ENCODE measurements at places on chromosomes 5 and 9. TPM values are rescaled to one million over a fixed set of nuclear protein-coding genes. Genes with fewer than 3 reads are reported as not detected.

DNA sequence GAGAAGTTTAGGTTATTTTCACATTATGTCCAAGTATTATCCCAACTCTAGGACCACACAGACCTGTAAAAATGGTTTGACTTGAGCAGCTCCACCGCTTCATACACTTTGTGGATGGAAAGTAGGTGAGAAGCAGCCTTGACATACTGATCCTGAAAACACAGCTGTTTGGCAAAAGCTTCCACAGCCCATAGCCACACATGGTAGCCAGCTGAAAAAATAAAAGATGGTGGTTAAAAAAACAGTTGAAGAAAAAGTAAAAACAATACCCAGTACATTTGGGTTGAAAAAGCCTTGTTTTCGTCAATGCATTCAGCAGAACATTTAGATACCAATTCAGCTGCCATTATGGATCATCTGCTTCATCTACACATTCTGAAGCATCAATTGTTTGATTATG is 36.7 kb downstream of the GEMIN5 start:
- DNase-seq, result no peak

Gene DMRT2
- total RNA-seq, result not detected

GRCh38 chr5:92019376-92019990 is 636.4 kb upstream of the ARRDC3 start:
- no peak for DNase-seq

DNA sequence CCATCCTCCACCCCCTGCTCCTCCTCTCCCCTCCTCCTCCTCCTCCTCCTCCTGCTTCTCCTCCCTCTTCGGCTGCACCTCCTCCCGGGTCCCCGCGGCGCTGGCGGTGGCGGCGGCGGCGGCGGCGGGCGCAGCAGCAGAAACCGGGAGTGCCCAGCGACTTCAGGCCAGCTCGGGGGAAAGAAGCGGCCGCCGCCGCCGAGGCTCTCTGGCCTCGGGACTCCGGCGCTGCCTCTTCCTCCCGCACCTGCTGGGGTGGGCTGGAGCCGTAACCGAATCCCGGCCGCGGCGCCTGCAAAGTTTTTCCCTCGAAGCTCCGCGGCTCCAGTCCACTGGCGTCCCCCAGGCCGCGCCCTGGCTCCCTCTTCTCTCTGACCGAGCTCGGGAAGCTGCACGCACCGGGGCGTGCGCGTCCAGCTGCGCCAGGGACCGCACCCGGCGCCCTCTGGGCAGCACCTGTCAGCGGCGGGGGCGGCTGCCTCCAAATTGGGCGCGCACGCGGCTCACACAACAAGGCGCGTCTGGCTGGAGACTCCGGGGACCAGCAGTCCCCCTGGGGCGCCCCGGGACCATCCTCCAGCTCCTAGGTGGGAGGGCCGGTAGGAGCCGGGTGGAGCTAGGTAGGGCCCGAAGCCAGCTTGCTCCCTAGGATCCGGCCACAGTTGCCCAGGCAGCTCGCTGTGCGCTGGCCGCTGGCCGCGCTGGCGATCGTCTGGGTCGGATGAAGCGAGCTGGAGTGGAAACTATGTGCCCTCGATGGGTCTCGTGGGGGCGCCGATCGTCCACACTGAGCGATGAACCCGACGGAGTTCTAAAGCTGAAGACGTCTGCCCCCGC is at the start of gene MCTP1:
Gene MCTP1 (minus strand): TSS at position 523 of the 837 bp plus-strand sequence.
- DNase-seq, result no peak
